ENCODE measurements at places on chromosomes 6 and 20.

- no peak for DNase-seq
Observed at GRCh38 chr20:60870040-60870439, 382.0 kb upstream of the CDH4 start.

DNA sequence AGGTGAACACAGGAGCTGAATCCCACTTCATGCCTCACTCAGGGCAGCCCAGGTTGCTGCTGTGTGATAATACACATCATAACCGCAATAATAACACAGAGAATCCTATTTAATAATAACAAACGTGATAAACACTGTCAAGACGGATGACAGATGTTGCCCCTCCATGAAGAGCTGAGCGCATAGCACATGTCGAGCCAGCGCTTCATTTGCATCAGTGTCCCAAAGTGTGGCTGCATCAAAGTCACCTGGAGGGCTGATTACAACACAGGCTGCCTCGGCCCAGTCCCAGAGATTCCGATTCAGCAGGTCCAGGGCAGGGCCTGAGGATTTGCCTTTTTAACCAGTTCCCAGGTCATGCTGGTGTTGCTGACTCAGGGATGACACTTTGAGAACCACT is 198.5 kb downstream of the QKI start:
- DNase-seq: no peak

DNA sequence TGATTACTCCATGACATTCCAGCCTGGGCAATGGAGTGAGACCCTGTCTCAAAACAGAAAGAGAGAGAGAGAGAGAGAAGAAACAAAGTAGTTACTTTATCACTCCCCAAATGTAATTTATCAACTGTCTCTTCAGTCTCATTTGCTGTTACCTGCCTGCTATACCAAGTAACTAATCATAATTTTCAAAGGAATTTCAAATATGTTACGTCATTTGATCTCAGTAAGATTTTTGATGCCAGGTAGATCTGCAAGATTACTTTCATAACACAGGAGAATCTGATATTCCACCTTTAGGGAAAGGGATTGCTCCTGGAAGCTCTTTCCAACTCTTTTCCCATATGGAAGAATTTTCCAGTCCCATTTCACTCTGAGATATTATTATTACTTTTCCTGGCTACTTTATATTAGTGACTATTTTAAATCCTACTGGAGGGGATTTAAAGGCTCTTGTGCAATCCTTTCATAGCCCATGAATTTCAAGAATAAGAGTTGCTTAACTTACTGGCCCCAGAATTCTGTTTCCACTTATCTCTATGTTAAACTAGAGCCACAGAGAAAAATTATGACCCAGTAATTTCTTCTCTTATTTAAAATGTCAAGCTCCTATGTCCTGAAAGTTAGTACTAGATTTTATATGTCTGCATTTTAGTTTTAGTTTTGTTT is 390.2 kb upstream of the FLRT3 start:
- DNase-seq: no peak

- peak; percentile 78 for DNase-seq
Observed at GRCh38 chr20:17172836-17173516, 53.9 kb upstream of the PCSK2 start.

GRCh38 chr6:35754452-35755277 is 17.8 kb downstream of the ARMC12 start:
- DNase-seq: peak; percentile 11

DNA sequence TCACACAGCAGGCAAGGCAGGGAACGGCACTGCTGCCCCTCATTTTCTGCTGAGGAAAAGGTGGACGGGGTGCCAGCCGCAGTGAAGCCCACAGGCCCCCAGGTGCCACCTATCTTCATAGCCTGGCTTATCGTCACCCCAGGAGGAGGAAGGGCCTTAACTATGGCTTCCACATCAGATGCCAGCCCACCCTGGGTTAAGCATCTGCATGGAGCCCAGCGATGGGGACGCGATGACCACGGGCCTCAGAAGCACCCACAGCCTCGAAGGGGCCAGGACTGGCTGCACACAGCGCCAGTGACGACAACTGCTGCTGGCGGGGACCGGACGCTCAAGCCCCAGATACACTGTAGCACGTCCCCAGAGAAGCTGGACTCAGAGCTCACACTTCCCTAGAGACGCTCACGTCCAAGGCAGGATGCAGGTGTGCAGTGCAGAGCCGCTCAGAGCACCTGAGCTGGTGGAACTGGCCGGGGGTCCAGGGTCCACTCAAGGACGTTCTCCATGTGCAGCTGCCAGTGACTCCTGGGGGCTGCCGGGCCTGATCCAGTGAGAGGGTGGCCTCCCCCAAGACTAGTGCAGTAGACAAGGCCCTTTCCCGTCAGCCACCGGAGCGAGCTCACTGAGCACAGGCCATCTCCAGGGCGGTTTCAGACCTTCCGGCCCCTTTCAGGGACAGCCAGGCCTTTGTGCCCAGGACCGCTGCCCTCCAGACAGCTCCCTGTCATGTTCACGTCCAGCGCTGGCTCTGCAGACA is 83.0 kb downstream of the YTHDF1 start:
- no peak for DNase-seq

- peak; percentile 16 for DNase-seq
Observed at GRCh38 chr6:53103993-53104675, 38.9 kb downstream of the FBXO9 start.

GRCh38 chr20:18254615-18255014 is 33.7 kb upstream of the ZNF133 start:
- no peak for DNase-seq

DNA sequence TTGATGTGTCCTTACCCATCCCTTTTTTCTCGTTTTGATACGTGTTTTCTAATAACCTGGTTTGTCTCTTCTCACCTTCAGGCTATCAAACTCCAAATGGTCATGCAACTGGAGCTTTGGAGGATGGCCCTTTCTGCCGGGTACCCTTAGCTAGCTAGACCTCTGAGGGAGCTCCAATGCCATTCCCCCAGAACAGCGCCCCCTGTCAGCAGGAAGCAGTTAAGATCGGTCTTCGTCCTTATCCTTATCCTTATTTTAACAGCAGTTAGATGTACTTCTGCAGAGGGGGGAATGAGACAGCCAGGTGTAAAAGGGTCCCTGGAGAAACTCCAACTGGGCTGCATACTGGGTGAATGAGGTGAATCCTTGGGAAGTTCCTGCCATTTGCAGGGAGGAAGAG is 37.2 kb downstream of the SEL1L2 start:
- DNase-seq: no peak

GRCh38 chr6:117552618-117553017 is 49.7 kb downstream of the GOPC start:
- DNase-seq: no peak

- no peak for DNase-seq
Observed at GRCh38 chr20:35734374-35734773, 7.7 kb downstream of the RBM39 start.

DNA sequence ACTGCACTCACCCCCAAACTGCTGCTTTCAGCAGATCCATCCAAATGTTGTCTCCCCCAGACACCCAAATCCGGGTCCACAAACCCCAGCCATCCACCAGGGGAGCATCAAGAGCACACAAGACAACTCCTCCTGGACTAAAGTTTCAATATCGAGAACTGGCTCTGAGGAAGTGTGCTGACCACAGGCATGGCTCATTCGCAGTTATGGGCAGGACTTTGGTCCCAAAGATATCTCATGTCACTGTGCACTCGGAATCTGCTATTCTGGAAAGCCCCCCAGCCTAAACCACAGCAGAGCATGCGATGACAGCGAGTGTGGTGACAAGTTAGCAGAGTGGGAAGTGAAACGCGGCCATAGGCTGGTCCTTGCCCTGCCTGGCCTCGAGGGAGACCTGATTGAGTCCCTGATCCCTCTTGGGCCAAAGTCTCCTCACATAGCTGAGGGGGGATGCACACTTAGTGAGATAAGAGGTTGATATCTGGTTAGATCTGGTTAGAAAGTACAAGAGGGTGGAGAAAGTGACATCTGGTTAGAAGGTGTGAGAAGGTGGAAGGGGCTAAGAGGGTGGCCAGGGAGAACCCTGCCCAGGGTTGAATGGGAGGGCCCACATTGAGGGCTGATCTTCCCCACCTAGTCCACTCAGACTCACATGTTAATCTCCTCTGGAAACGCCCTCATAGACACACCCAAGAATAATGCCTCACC is 149.7 kb downstream of the MRPL14 start:
- no peak for DNase-seq

- DNase-seq: no peak
Observed at GRCh38 chr6:43243664-43244321, 512 bp downstream of the TTBK1 start.

DNA sequence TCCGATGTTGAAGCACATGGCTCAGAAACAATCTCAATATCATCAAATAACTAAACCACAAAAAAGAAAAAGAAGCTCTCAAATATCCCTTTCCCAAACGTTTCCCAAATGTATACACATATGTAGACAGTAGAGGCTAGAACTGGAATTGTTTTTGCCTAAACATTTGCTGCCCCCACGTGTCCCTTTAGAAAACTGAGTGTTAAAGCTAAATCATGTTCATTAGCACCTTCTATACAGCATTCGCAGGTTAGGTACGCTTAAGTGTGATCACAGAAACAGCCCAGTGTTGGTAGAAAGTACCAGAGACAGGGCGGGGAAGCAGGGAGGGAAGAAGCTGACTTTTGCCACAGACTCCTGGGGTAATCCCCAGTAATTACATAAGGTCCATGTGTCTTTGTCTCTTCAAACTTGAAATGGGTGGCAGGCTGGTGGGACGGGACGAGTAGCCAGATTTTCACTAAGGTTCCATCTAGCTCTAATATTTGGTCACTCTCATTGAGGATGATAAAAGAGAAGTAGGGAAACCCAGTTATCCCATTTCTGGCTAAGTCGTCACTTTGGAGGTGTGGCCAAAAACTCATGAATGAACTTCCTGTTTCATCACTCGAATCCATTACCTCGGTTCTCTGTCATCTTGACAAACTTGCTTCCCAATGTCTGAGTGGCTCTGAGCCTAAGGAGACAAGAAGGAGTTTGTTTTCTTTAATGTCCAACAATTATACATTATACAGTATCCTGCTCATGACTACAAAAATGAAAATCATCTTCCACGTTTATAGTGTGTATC is 15.0 kb upstream of the TFAP2A start:
- DNase-seq: peak; percentile 43

DNA sequence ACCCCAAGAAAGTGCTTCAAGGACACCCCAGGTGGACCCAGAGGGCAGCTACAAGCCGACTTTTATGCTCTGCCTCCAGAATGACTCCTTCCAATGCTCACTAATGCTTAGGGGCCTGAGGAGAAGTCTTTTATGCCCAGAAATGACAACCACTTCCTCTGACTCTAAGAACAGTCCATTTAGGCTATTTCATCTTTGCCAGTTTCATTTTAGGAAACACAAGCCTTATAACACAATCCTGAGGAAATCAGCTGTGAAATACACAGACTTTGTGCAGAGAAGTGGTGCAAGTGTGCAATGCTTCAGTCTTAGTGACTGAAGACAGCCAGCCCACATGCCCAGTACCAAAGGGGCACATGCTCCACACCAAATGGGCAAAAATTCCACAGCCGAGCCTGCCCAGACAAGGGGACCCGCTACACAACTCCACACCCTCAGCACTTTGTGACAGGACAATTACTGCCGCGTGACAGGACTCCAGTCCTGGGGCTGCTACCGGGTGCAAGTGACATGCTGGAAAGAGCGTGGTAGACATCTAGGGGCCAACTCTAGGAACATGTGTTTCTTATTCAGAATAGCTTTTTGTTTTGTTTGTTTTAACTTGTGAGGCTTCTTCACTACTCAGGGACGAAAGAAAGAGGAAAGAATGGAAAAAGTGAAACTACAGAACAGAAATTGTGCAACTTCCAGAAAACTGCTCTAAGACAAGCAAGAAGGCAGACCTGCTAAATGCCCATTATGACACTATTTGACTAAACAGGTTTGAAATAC is 28.2 kb upstream of the PLAGL1 start:
- DNase-seq: peak; percentile 22

DNA sequence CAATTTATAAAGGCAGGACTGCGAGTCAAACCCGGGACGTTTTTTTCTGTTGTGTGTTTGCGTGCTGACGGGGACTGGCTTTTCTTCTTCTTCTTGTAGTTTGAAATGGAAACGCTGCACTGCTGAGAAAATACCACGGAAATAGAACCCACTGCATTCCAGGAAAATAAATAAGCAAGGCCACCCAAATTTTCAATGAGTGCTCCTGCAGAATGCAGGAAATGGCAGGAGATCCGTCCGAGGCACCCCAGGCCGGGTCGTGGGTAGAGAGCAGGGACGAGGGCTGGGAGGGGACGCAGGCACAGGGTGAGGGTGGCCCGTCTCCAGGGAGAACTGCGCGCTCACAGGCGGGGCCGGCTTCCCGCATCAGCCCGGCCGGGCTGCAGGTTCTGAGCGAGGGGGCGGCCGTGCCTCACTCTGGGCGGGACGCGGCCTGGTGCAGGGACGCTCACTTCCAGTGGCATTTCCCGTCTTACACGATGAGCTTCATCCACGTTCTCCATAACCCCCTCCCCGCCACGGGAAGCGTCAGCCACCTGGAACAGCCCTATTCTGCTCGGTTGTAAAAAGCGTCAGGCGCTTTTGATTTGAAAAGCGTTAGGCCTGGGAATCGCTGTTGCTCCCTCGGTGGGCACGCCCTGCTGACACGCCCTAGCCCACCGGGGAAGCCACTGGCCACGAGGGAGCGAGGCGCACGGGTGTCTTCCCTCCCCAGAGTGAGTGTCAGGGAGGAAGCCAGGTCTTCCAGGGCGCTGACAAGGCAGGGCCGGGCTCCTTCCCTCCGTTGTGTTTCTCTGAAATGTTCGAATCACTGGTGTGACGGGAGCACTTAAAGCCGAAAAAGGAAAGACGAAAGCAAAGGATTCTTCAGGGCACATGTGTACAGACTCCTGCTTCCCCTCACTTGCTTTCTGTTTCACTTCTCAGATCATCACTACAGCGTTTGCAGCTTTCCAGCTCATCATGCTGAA is 17.9 kb upstream of the EXOC2 start:
- peak; percentile 58 for DNase-seq

- DNase-seq: peak; percentile 75
Observed at GRCh38 chr20:36847009-36847709, 28.8 kb upstream of the TLDC2 start.

GRCh38 chr20:41005361-41005729 is 23.3 kb upstream of the TOP1 start:
- DNase-seq: peak; percentile 97

DNA sequence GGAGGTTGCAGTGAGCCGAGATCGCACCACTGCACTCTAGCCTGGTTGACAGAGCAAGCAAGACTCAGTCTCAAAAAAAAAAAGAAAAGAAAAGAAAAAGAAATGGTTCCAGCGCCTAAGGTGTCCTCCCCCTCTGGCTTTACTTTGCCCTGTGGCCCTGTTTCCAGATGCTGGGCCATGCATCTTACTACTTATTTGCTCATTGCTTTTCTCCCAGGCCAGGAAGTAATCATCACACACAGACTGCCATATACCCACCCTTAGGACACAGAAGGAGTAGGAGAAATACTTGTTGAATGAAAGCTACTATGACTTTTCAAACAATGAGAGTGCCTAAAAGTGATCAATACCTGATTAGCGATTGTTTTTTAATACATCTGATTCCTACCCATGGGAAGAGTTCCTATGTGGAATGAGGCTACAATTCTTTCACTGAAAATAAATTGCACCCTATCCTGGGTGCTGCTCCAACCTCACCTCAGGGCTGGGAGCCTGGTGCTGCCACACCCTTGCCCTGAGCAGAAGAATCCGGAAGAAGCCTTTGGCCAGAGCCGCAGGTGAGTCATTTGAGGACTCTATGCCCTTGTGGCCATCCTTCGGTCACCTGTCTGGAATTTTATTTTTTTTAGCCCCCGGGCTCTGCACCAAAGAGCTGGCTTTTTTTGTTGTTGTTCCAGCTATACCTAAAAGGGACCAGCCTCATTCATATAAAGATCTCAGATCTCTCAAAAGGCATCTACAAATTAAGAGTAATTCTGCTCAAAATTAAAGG is 22.7 kb upstream of the TFAP2C start:
- no peak for DNase-seq

Data from fibroblast of upper back skin (primary cell).